CD4-positive, alpha-beta memory T cell (primary cell): ENCODE measurements at places on chromosomes 6 and 20.

DNA sequence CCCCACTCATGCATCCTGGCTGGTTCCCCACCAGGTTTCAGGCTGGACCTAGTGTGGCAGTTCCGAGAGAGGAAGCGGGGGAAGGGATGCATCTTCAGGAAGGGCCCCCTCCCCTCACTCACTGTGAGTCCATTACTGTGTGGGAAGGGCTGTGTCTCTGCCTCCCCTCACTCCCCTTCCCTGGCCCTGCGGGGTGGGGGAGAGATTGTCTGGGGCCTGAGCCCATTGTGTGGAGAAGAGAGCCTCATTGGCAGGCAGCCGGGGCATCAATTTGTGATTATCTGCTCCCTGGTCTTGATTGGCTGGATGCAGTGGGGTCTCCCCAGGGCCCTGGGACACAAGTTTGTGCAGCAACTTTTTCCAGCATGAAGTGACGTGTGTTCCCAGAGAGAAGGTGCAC is 4.1 kb upstream of the MYT1 start:
- DNase-seq: no peak

- DNase-seq: peak; percentile 54
Measured at GRCh38 chr6:127516662-127517273, 2.4 kb downstream of the MTCL3 start.

- no peak for DNase-seq
Measured at GRCh38 chr6:134574491-134574890, 256.6 kb upstream of the SGK1 start.

DNA sequence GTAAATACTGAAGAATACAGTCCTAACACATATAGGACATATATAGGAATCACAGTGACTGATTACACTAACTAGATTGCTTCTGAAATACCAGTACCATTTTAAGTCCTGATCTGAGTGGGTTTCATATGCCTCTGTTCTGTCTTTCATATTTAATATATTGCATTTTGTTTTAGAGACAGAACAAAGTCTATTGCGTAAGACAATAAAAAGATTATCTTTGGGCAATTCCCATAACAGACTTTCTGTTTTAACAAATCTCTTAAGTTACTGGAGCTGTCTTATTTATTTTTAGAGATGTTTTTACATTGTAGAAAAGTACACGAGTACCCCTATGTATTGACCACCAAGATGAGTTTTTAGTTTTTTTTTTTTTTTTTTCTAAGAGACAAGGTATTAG is 29.6 kb downstream of the ANKRD6 start:
- no peak for DNase-seq

GRCh38 chr20:31709939-31710338 is 12.7 kb downstream of the BCL2L1 start:
- DNase-seq: no peak

DNA sequence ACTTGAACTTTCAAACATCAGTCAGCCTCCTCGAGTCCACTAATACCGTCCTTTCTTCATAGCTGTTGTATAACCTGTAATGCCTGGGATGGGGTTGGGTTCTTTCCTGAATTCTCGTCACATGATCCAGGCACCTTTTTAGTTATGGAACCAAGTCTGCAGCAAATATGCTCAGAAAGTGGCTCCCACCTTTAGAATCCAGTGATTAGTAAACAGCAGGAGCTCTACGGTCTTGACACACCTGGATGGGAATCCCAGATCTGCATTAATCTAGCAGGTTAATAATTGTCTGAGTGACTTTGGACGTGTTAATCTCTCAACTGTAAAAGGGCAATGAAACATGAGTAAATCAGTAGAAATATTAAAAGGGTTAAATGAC is 729 bp upstream of the ZHX3 start:
- DNase-seq: no peak

DNA sequence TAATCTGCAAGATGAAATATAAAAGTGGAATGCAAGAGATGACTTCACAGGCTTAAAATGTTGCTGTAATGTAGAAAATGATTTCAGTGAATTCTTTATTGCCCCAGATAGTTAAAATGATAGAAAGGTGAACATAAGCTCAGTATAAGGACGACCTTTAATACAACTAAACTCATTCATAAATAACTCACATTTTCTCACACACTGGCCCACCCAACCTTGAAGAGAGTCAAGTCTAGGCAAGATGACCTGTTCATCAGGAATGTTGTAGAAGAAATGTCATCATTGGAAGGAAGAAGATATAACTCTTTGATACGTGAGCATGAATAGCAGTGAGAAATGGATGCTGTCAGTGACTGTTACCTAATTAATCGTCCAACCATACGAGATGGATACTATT is 111.1 kb upstream of the SASH1 start:
- DNase-seq: no peak

- DNase-seq: no peak
Measured at GRCh38 chr6:19613678-19614077, 223.5 kb upstream of the ID4 start.

- no peak for DNase-seq
Measured at GRCh38 chr6:129472239-129472638, 237.7 kb downstream of the ARHGAP18 start.

DNA sequence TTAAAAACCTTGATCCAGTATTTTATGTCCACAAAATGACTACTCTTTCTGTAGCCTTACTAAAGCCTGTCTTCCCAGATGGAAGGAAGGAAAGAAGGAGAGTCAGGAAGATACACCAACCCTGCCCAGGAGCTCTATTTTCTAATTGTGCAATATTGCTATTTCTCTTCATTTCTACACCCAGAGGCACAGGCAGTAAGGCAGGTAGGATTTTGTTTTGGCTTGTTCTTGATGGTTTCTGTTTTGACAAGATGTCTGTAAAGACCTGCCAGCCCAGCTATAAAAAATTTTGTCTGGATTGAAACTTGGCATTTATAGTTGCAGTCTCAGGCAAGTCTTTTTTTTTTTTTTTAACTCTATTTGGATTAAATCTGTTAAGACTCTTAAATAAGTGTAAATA is 587.5 kb upstream of the ARID1B start:
- DNase-seq: no peak

GRCh38 chr6:3749067-3749841 is 2.3 kb downstream of the PXDC1 start:
- DNase-seq: no peak

DNA sequence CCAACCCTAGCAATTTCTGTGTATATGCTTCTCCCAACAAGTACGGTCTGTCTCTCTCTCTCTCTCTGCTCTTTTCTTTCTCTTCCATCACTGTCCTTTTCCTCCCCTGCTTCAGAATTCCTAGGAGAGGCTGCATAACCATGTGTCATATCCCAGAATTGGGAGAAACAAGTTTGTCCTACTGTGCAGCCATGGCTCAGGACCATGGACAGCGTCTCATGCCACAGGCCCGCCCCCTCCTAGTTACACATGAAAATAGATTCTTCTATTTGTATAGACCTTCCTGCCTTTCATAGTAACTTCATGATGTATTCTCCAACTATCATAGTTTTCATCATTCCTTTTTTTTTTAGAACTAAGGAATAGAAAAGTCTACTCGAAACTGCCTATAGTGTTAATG is 98.0 kb downstream of the FNDC1 start:
- DNase-seq: no peak

- DNase-seq: no peak
Measured at GRCh38 chr6:150800674-150801314, 64.7 kb upstream of the MTHFD1L start.

- DNase-seq: no peak
Measured at GRCh38 chr20:60935971-60936370, 316.1 kb upstream of the CDH4 start.

- no peak for DNase-seq
Measured at GRCh38 chr6:18070486-18070885, 52.0 kb downstream of the NHLRC1 start.

GRCh38 chr6:113909224-113909856 is 52.2 kb downstream of the MARCKS start:
- peak; percentile 38 for DNase-seq

DNA sequence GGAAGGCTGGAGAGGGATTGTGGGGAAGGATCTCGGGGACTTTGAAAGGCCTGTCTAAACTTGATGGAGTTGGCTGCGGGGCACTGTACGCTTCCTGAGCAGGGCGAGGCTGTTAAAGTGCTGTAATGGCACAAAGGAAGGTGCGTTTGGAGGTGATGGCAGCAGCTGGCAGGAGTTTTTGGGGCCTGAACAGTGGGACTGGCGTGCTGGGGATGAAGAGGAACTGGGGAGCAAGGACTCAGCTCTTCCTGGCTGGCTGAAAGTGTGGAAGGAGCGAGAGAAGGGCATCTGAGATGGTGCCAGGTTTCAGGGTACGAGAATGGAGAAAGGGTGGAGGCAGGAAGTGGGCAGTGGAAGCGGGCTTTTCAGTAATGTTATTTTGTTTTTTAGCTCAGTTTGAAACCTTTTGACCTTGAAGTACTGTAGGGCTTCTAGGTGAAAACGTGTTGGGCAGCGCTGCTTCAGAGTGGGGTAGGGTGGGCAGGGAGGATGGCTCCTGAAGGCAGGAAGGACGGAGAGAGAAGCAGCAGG is 8.0 kb downstream of the TMEM181 start:
- peak; percentile 10 for DNase-seq

DNA sequence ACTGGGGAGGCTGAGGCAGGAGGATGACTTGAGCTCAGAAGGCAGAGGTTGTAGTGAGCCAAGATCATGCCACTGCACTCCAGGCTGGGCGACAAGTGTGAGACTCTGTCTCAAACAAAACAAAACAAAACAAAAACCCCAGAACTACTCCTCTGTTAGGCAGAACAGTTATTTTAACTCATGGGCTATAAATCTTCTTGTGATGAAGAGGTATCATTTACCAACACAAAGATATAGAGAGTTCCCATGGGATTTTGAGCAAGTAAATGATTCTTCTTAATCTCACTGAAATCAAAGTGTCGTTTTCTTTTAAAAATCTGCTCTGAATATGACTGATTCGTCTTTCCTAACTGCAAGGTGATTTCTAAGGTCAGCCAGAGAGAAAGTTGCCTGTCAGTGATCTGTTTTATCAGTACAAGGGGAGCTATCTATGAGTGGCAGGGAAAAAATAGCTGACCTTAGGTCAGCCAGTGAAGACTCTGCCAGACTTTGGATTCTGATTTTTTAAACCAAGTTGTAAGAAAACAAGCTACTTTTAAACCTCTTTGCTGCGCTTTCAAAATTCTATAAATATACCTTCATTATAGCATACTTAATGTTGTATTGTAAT is 3.8 kb upstream of the DSP start:
- no peak for DNase-seq

DNA sequence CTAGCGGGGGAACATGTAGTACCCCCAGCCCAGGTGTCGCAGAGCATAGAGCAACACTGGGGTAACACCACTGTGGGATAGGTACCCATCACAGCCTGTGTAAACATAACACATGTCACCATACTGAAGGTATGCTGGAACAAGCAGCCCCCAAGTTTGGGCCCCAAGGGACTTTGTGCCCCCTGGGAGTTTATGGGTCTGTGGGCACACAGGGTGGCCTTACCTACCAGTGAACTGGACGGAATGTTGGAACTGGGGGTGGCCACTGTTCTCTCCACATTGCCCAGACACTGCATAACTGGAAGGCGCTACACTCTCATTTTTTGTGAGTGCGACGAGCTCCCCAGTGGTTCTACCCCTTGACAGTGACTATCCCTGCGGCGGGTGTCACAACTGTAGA is 28.5 kb downstream of the HDDC2 start:
- DNase-seq: no peak

- DNase-seq: no peak
Measured at GRCh38 chr6:168343239-168344150, 23.9 kb upstream of the DACT2 start.
